ENCODE measurements at places on chromosomes 1 and 21. TPM values are rescaled to one million over a fixed set of nuclear protein-coding genes. Genes with fewer than 3 reads are reported as not detected.

TMEM183A gene
- total RNA-seq: 75.2 TPM

LRP8 gene
- total RNA-seq: 25.3 TPM

LINGO4 gene
- not detected for total RNA-seq

ADAMTSL4 gene
- total RNA-seq: 0.40 TPM

LRRC53 gene
- not detected for total RNA-seq

LIPI gene
- not detected for total RNA-seq

IPO9 gene
- total RNA-seq: 30.8 TPM

EVA1C gene
- total RNA-seq: 41.4 TPM

Data from mammary microvascular endothelial cell (primary cell).